ENCODE measurements at places on chromosomes 11 and 22. TPM values are rescaled to one million over a fixed set of nuclear protein-coding genes. Genes with fewer than 3 reads are reported as not detected.

CEP126 gene
- 3.7 TPM for polyA plus RNA-seq

- no peak for DNase-seq
These were observed 17.3 kb upstream of the OOSP4B start for GRCh38 chr11:59999691-60000090.

DNA sequence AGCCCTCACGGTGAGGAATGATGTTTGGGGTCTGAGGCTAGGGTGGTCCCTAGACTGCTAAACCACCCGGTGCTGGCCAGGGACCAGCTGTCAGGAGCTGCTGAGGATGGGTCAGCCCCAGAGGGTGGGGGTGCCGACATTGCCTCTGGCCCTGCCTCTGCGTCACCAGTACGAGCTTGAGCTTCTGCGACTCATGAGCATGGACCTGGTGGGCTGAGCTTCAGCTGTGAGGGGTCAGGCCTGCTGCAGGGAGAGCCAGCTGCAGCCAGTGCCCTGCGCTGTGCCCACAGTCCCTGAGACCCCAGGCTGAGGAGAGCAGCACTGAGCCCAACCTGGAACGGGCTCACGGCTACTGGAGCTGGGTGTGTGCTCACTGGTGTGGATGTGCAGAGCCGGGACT lies 7.0 kb downstream of the DERL3 start:
- no peak for DNase-seq

GRCh38 chr22:48869161-48869560 lies 958.5 kb downstream of the BRD1 start:
- no peak for DNase-seq
